ENCODE measurements at places on chromosomes 7 and 10.

DNA sequence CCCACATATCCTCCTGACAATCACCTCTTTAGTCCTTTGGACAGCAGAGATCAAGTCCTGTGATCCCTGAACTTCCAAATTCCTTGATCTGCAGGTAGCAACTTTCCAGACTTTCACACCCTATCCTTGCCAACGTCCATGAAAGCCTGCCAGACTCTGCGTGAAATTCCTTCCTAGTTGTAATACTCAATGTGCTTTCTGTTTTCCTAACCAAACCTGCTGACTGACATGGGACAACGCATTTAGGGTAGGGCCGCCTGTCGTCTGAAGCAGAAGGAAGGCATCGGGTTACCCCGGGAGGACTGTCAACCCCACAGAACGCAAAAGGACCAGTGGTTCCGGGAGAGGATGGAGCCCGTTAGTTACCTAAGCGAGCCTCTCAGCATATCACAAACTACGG is 23.9 kb downstream of the ITGA8 start:
- H3K4me3 ChIP-seq: no peak overlapping the region
- H3K27me3 ChIP-seq: no peaks in the 10 kb centered on the region
- no peak for DNase-seq
- no peaks in the 10 kb centered on the region for H3K4me1 ChIP-seq

DNA sequence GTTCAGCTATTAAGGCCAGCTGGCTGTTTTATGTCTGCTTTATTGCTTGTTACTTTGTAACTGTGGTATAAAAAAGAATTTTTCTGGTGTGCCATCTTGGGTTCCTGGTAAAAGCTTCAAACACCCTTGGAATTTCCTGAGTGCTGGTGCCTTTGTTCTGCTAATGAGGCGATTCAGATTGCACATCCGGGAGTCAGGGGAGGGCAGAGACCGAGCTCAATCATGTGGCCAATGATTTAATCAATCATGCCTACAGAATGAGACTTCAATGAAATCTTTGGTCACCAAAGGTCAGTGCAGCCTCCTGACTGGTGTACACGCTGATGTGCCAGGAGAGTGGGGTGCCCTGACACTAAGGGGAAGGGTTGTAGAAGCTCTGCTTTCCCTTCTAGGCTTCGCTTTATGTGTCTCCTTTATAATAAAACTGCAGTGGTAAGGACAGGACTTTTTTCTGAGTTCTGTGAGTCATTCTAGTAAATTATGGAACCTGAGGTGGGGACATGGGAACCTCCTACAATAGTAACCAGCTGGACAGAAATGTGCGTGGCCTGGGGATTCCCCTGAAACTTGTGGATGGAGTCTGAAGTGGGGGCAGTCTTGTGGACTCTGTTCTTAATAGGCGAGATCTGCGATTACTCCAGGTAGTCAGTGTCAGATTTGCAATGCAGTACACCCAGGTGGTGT is 69.4 kb upstream of the OGDHL start:
- no peak overlapping the region for H3K4me3 ChIP-seq
- no peak for DNase-seq
- H3K4me1 ChIP-seq: no peaks in the 10 kb centered on the region
- H3K27me3 ChIP-seq: no peaks in the 10 kb centered on the region
- H3K27ac ChIP-seq: no peak overlapping the region
- H3K36me3 ChIP-seq: peaks cover 13% of the 10 kb centered on the region

DNA sequence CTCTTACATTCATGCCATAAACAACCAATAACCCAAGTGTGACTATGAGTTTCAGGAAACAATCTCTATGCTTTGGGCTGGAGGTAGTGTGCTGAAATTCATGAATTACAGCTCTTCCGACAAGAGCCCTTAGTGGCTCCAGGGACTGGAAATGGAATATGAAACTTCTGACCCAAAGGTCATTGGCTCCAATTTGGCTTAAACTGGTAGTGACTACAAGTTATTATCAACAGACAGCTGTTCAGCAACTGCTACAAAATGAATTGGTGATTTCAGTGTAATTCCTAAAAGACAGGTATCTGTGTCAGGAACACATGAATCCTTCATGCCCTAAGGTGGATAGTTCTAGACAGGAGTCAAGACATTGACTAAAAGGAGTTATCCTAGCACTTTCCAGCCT is 745.4 kb downstream of the PHTF2 start:
- H3K36me3 ChIP-seq: no peaks in the 10 kb centered on the region
- no peaks in the 10 kb centered on the region for H3K4me1 ChIP-seq
- no peak overlapping the region for H3K27ac ChIP-seq
- DNase-seq: no peak

GRCh38 chr10:115957012-115957399 is 316.0 kb downstream of the GFRA1 start:
- no peak overlapping the region for H3K27ac ChIP-seq
- no peaks in the 10 kb centered on the region for H3K36me3 ChIP-seq
- DNase-seq: no peak
- H3K27me3 ChIP-seq: no peaks in the 10 kb centered on the region
- H3K4me3 ChIP-seq: no peak overlapping the region
- H3K4me1 ChIP-seq: no peaks in the 10 kb centered on the region

DNA sequence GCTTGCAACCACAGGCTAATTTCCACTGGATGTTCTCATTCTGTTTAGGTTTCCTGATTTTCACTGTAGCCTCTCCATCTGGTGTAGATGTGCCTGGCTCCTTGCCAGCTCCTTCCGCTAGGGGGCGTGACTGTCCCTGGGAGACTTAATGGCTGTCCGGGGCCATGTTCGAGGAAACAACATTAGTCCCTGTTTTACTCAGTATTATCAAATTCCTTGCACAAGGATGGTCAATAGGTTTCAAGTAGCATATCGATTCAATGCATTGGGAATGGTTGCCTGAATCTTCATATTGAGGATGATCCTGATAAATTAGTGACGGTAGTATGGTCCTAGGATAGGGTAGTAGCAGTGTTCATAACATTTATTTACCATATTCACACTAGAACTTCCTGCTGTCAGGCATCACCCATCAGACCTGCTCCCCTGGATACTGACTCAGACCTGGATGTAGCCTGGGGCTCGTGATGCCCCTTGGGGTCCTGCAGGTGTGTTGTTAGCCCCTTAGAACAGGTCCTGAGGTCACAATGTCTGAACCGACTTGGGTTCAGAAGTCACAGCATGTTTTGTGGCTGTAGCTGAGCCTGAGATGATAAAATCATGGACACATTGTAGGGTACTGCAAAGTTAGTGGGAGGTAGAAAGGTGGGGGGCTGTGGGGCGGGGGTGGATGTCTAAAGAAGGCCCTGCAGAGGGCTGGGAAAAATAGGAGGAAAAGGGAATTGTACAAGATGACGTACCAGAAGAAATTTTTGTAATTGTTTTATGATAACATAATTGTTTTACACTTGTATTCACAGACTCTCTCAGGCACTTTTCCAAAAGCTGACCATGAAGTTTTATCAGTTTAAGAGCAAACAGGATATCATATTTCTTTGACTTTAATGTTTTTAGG is 8.9 kb upstream of the EXOC6 start:
- H3K27ac ChIP-seq: peak overlapping the region; percentile 75
- H3K4me3 ChIP-seq: no peak overlapping the region
- no peaks in the 10 kb centered on the region for H3K36me3 ChIP-seq
- DNase-seq: peak; percentile 87

- no peaks in the 10 kb centered on the region for H3K27me3 ChIP-seq
- H3K4me1 ChIP-seq: no peaks in the 10 kb centered on the region
- H3K36me3 ChIP-seq: no peaks in the 10 kb centered on the region
- H3K27ac ChIP-seq: no peak overlapping the region
- no peak for DNase-seq
- no peak overlapping the region for H3K4me3 ChIP-seq
These were observed 25.2 kb upstream of the AGK start for GRCh38 chr7:141525973-141526514.

- H3K27me3 ChIP-seq: no peaks in the 10 kb centered on the region
- peaks cover 67% of the 10 kb centered on the region for H3K36me3 ChIP-seq
- no peak overlapping the region for H3K27ac ChIP-seq
- H3K4me3 ChIP-seq: no peak overlapping the region
These were observed 19.0 kb downstream of the LDB1 start for GRCh38 chr10:102101152-102101551.

DNA sequence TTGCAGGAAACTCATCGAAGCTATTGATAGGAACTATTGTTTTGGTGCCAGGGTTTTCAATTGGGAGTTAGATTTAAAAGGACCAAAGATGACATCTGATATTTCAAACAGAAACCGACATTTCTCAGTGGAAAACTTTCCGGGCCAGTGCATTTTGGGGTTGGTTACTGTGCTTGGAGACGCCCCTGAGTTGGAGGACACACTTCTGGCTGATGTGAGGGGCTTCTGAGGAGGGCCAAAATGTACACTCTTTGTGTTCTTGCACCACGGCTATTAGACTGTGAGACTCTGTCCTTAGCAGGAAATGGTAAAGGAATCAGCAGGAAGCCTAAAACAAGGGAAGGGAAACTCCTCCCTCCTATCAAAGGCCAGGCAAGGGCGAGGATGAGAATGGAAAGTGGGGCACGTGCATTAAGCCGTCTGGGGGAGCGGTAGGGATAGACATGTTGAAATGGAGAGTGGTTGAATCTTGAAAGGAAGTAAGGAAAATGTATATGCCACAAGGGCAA is 1.8 kb upstream of the SRGN start:
- no peaks in the 10 kb centered on the region for H3K27me3 ChIP-seq
- H3K4me1 ChIP-seq: peaks cover 5% of the 10 kb centered on the region
- DNase-seq: no peak
- H3K36me3 ChIP-seq: no peaks in the 10 kb centered on the region

- DNase-seq: no peak
- H3K27ac ChIP-seq: no peak overlapping the region
- no peaks in the 10 kb centered on the region for H3K4me1 ChIP-seq
- H3K4me3 ChIP-seq: no peak overlapping the region
- H3K36me3 ChIP-seq: no peaks in the 10 kb centered on the region
- no peaks in the 10 kb centered on the region for H3K27me3 ChIP-seq
These were observed 1203.2 kb downstream of the SORCS3 start for GRCh38 chr10:105844241-105844640.

DNA sequence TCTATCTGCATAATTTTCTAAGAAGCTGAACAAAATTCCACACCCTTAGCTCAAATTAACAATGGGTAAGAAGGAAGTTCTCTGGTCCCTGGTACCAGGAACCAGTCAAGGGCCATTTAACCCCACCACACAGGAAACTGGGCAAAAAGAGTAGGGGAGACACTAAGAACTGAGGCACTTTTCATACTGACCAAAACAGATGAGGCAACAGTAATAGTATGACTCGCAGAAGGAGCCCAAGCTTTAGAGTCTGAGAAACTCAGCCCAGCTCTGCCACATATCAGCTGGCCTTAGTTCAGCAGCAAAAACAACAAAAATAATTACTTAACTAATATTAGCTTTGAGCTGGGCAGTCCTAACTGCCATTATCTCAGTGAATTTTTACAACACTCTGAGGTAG is 221.2 kb downstream of the FAM107B start:
- H3K27me3 ChIP-seq: no peaks in the 10 kb centered on the region
- no peak for DNase-seq
- peaks cover 77% of the 10 kb centered on the region for H3K4me1 ChIP-seq
- no peak overlapping the region for H3K27ac ChIP-seq
- no peak overlapping the region for H3K4me3 ChIP-seq

- H3K27ac ChIP-seq: no peak overlapping the region
- no peak overlapping the region for H3K4me3 ChIP-seq
- H3K27me3 ChIP-seq: peaks cover 16% of the 10 kb centered on the region
- DNase-seq: no peak
These were observed 5.4 kb downstream of the ATP6V1F start for GRCh38 chr7:128867842-128868623.

DNA sequence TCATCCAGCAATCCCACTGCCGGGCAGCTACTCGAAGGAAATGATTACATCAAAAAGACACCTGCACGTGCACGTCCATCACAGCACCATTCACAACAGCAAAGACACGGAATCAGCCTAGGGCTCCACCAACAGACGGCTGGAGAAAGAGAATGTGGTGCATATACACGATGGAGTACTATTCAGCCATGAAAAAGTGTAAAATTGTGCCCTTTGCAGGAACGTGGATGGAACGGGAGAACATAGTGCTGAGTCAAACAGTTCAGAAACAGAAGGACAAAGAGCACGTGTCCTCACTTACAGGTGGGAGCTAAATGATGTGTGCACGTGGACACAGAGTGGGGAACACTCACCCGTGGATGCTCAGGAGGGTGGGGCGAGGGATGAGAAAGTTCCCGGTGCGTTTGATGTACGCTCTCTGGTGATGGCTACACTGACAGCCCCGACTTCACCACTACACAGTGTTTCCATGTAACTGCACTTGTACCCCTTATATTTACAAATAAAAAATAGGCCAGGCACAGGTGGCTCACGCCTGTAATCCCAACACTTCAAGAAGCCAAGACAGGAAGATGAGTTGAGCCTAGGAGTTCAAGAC is 92.0 kb downstream of the PDGFA start:
- no peak for DNase-seq
- no peaks in the 10 kb centered on the region for H3K27me3 ChIP-seq

- no peaks in the 10 kb centered on the region for H3K36me3 ChIP-seq
- peaks cover 4% of the 10 kb centered on the region for H3K4me1 ChIP-seq
- H3K27ac ChIP-seq: no peak overlapping the region
These were observed 5.5 kb upstream of the LAMB4 start for GRCh38 chr7:108135446-108136190.

DNA sequence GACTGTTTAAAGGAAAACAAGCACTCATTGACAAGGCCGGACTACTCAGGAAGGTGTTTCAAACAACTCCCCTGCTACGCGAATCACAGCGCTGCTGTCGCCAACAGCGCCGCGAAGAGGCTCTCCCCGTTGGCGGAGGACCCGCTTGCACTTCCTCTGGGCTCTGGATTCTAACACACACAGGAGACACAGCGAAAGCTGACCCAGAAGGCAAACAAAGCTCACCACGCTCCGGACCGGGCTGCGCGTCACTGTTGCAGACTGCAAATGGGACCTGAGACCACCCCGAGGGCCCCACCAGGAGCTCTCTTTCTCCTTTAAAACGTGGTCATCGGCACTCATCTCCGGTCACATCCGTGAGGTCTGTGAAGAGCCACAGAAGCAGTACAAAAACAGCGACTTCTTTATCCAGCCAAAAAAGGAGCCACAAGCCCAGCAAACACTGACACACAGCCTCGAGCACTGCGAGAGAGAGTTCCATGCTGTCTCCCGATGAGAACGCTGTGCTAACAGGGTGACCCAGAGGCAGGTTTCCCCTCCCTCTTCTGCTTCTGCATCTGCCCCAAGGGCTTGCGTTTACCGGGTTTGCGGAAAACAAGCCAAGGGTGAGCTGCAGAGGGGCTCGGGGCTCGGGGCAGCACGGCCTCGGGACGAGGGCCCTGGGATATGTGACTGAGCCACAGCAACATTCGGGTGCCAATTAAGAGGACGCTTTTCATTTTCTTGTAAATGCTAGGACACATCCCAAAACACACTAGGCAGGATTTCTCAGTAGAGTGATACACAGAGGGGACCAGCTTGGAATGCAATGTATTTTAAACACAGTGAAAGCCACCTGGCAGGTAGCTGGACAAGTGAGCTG is 41.3 kb downstream of the AMZ1 start:
- peaks cover 10% of the 10 kb centered on the region for H3K4me1 ChIP-seq
- H3K27ac ChIP-seq: no peak overlapping the region
- no peak overlapping the region for H3K4me3 ChIP-seq
- H3K36me3 ChIP-seq: no peaks in the 10 kb centered on the region
- peak; percentile 82 for DNase-seq

GRCh38 chr10:79047875-79048638 is 20.7 kb upstream of the ZMIZ1 start:
- H3K27ac ChIP-seq: peak overlapping the region; percentile 72
- no peak overlapping the region for H3K4me3 ChIP-seq
- H3K27me3 ChIP-seq: no peaks in the 10 kb centered on the region
- peak; percentile 87 for DNase-seq
- peaks cover 65% of the 10 kb centered on the region for H3K4me1 ChIP-seq
